ENCODE measurements at places on chromosomes 3 and 15. TPM values are rescaled to one million over a fixed set of nuclear protein-coding genes. Genes with fewer than 3 reads are reported as not detected.

TP63 gene
- 6.9 TPM for polyA plus RNA-seq

OR5H15 gene
- not detected for polyA plus RNA-seq

SLC28A2 gene
- not detected for polyA plus RNA-seq

FBXO40 gene
- polyA plus RNA-seq = 3.8 TPM

FBXL22 gene
- polyA plus RNA-seq = 30.4 TPM

FOXB1 gene
- polyA plus RNA-seq = not detected

P2RY1 gene
- 8.0 TPM for polyA plus RNA-seq

CX3CR1 gene
- 4.4 TPM for polyA plus RNA-seq

MKRN3 gene
- 2.7 TPM for polyA plus RNA-seq

TNFAIP8L3 gene
- not detected for polyA plus RNA-seq

BFSP2 gene
- not detected for polyA plus RNA-seq

STRIT1 gene
- polyA plus RNA-seq = 22.9 TPM

TLR9 gene
- 0.16 TPM for polyA plus RNA-seq

THOC7 gene
- polyA plus RNA-seq = 58.1 TPM

PLA2G4D gene
- polyA plus RNA-seq = 0.11 TPM

AADACL2 gene
- polyA plus RNA-seq = not detected

ECE2 gene
- polyA plus RNA-seq = not detected

HIGD2B gene
- polyA plus RNA-seq = not detected

PLA2G4E gene
- 1.6 TPM for polyA plus RNA-seq
